ENCODE measurements at places on chromosomes 2 and 18.

DNA sequence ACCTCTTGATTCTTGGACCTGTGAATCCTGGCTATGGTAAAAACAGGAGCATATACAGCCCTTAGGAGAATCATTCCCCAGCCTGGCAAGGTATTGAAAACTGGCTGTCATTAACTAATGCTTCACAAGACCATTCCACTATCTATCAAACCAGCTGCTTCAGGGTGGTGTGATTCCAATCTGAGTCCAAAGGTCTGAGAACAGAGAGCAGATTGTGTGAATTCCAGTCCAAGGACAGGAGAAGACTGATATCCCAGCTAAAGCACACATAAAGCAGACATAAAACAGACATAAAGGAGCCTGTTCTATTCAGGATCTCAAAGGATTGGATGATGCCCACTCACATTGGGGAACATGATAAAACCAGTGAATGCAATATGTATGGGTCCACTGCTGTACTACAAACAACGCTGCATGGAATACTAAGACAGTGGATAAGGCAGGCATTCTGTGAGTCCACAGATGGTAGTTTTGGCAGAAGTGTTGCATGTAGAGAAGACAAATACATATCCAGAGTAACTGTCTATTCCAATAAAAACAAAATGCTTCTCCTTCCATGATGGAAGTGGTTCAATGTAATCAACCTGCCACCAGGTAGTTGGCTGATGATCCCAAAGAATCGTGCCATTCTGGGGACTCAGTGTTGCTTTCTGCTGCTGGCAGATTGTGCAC is 363.9 kb downstream of the KCNJ3 start:
- DNase-seq, result no peak

DNA sequence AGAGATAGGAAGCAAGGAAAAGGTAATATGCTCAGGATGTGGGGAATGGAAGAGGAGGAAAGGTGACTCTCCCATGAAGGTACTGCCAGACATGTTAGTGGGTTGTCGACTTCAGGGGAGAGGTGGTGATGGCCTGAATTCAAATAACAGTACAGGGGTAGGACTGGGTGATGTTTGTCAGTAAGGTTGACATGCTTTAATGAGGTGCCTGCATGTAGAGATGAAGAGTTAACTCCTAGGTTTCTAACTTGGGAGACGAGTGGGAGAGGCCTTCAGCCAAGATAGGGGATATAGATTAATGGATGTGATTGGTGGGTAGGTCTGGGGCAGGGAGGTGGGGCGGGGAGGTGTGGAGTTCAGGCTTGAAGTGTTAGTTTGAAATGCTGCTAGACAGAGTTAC is 2.6 kb downstream of the NAPG start:
- no peak for DNase-seq

DNA sequence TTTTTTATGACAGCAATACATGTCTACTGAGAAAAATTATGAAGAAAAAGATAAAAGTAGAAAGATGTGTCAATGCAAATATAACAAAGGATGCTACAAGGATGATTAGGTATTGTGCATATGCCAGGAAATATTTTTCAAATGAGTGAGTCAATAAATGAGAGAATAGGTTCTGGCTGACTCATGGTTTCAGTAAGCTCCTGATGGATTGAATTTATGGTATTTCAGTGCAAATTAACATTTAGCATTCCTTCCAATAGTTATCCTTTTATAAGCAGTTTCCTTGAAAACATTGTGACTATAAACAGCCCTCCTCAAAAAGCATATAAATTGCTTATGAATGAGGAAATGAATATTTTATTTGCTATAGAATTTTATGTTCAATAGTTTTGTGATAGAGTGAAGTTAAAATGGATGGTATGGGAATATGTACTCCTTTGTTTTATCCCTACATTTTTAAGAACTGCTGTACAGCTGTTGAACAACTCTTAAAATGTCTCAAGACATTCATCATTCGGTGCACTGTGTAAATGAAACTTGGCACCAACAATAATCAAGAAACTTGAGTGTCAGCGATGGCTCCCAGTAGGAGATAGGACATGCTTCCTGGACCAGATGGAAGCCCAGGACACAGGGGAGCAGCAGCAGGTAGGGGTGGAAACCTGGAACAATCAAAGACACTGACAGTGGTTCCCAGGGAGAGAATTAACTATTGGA is 144.7 kb downstream of the PMAIP1 start:
- peak; percentile 47 for DNase-seq

- no peak for DNase-seq
These were observed 3.3 kb downstream of the NCK2 start for GRCh38 chr2:105747991-105748390.

DNA sequence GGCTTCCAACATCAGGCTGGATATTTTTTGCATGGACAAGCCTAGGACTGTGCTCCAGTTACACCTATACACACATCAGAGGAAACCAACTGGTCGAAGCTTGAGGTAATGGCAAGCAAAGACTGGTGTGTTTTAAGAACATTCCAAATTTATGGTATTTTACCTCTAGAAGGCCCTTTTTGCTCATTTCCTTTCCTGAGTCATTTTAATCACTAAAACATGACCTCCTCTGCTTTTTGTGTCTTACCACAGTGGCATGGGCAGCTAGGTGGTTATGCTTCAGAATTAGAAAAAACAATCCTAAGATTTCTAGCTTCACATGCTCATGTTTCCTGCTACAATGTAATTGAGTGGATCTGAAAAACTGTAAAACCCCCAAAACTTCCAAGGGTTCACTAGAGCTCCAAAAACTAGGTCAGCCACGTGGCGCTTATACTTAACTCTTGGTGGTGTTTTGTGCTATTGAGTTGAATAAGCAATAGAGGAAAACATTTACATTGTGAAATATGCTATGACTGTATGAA is 30.6 kb upstream of the CHRNA1 start:
- DNase-seq, result no peak

- DNase-seq, result no peak
These were observed 274.6 kb downstream of the LRATD1 start for GRCh38 chr2:14907014-14907612.

DNA sequence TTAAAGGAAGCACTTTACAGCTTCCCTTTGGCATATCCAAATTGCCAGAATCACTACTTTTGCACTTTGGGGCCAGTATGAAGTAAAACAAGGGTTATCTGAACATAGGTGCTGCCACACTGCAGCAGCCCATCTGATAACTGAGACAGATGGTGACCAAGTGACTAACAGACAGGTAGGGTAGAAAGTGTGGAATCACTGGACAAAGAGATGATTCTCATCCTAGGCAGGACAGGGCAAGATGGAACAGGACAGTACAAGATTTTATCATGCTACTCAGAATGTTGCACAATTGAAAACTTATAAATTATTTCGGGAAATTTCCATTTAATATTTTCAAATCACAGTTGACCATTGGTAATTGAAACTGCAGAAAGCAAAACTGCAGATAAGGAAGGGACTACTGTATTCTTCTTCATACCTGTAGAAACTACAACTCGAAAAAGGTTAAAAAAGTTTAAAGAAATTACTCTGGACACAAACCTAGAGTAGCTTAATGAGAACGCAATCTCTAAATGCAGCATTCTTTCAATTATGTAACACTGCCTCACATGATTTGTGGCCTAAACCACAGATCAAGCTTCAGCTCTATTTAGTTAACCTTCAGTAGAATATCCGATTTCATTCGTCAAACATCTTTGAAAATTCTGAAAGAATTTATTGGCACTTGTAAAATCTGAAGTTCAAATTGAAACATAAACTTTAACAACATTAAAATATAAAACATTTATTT is 31.4 kb downstream of the HEATR5B start:
- no peak for DNase-seq

DNA sequence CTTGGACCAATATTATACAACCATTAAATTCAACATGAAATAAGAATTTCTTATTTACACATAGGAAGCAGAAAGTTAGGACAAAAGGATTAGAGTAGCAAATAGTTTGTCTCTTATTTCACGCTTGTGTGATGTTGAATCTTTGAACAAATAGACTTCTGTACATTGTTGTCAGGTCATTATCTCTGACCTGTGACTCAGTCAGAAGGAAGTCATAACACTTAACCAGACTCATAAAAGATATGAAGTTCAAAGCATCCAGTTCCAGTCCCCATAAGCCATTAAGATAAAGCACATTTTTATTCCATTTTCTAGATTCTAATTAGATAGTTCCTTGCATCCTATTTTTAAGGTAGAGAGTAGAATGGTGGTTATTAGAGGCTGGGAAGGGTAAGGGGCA is 130.8 kb downstream of the UPP2 start:
- DNase-seq, result no peak

- no peak for DNase-seq
These were observed 18.0 kb downstream of the DGUOK start for GRCh38 chr2:73944714-73945113.

DNA sequence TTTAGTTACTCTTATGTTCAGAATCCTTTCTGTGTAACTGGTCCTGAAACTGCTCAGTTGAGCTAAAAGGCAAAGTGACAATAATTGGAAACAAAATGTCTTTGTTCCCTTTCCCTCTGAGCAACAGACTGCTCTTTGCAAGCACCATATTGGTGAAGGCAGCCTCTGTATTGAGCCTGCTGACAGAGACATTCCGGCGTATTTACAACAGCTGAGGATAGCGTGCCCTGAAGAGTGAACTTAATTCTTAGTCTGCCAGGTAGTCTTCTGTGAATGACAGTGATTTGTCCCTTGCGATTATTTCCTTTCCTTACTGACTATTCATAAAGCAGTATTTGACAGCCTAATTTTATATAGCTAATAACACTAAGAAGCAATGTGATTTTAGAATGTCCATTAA is 239.1 kb downstream of the CPS1 start:
- no peak for DNase-seq

DNA sequence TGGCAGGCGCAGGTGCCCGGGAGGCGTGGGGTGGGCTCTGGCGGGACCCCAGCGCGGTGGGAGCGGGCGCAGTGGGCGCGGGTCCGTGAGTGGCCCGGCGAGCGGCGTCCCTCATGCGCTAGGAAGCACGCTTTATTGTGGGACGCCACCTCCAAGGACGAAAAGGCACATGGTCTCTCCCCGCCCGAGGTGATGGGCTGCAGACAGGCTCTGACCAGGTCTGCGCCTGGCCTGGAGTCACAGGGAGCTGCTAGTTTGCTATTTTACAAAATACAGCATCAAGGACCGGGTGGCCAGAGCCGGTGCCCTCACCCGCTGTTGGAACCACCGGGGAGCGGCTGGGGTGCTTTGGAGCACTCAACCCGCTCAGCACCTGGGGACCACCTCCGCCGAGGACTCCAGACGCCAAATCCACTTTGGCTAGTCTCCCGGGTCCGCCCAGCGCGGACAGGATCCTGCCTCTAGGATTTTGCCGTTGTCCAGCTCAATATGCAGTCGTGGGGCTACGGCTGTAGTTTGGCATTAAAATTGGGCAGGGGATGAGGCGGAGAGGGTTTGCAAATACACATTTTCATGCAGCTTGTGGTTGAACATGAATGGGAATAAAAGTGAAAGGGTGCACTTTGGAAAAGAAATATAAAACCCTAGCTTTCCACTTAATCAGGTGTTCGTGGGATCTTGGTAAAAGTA is 65.4 kb downstream of the LRRFIP1 start:
- DNase-seq, result no peak

Data from skeletal muscle cell (primary cell).